ENCODE measurements at places on chromosomes 11 and 22.

GRCh38 chr11:47573321-47573720 lies 5.4 kb downstream of the KBTBD4 start:
- DNase-seq: no peak

DNA sequence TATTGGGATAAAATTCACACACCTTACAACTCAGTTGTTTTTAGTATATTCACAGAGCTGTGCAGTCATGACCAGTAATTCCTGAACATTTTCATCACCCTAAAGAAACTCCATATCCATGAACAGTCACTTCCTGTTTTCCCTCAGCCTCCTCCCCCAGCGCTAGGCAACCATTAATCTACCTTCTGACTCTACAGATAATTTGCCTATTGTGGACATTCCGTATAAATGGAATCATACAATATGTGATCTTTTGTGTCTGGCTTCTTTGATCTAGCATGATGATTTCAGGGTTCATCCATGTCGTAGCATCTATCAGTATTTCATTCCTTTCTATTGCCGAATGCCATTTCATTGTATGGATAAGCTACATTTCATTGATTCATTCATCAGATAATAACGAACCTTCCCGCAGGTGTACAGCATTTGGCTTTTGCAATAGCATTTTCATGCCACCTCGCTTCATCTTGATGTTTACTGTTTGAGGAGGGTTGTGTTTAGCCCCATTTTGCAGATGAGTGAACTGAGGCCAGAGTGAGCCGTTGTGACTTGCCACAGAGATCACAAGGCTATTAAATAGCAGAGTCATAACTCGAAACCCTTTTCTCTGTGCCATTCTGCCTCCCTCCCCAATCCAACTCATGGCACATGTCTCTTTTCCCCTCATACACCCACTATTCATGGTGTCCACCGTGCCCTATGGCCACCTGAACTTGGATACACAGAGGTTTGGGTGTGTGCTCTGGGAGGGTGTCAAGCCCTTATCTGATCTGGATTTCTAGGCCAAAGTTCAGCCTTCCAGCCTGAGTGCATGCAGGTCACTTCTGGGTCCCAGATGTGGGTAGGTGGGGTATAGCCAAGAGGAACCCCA lies 11.1 kb upstream of the MYH9 start:
- no peak for DNase-seq

- DNase-seq: no peak
Measured at GRCh38 chr11:122126024-122126688, 10.1 kb upstream of the BLID start.

DNA sequence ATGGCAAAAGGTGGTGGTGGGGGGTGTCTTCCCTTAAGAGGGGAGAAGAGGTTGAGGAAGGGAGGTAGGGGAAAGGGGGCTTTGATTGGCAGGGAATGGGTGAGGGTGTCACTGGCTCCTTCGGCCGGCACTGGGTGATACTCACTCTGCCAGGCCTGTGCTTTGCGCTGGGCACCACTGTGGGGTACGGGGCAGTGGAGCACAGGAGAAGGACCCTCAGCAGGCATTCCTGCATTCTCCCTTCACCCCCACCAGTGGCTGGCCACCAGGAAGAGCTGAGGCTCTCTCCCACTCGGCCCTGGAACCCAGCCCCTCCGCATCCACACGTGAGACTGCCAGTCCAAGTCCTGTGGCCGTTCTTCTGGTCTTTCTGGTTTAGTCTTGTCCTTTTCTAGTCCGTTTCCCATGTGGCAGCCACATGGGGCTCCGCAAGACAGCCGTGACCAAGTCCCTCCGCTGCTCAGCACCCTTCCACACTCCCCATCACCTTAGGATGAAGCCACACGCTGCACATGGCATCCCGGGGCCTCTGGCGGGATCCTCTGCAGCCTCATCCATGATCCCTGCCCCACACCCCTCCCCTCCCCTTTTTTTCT lies 8.0 kb downstream of the CAPN5 start:
- DNase-seq: no peak

- DNase-seq: no peak
Measured at GRCh38 chr22:42855211-42855610, 1.9 kb downstream of the ARFGAP3 start.

DNA sequence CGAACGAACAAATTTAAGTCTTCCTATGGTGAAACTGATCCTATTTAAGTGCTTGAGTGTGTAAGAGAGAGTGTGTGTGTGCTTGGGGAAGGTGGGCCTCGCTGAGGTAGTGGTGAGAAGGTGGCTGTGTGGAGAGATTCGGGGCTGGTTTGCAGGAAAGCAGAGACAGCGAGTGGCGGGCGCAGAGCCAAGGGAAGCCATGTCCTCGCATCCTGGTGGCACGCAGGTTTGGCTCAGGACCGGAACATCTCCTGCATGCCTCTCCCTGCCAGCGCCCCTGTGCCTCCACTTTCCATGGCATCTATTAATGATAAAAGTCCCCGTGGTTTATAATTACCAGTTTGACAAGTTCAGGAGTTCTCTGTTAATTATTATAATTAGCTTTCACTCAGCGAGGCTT lies 383.1 kb upstream of the CADM1 start:
- no peak for DNase-seq

- no peak for DNase-seq
Measured at GRCh38 chr11:130892861-130893260, 23.4 kb downstream of the SNX19 start.

DNA sequence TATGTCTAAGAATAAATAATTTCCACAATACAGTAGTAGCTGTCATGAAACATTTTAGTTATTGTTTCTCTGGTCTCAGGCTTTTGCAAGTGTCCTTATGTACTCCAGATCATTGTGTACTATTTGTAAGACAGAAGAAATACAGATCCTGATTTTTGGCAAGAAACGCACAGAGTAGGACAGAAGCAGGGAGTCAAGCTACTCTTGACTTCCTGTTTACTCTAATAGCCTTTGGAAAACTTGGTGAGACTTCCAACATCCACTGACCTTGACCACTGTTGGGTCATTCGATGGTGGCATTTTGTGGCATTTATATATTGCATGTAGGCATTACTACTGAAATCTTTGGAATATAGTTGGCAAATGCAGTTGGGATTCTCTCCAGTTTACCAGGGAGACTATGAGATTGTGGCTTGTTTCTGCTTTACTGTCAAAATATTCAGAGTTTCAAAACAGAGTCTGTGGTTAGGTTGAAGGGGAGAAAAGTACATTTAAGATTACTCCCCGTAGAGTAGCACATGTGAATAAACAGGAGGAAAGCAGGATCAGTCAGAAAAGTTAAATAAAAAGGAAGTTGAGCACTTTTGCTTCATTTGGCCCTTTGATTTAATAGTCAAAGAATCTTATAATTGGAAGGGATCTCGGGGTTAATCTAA lies 726.1 kb upstream of the CCDC90B start:
- DNase-seq: no peak

- DNase-seq: peak; percentile 52
Measured at GRCh38 chr22:22422629-22423112, 85.9 kb downstream of the ZNF280B start.

- DNase-seq: no peak
Measured at GRCh38 chr11:130159657-130160497, at the start of gene ST14. Gene ST14, plus strand, starts transcription at chr11:130159782. Its CDS starts 198 bp downstream, at chr11:130159980.

DNA sequence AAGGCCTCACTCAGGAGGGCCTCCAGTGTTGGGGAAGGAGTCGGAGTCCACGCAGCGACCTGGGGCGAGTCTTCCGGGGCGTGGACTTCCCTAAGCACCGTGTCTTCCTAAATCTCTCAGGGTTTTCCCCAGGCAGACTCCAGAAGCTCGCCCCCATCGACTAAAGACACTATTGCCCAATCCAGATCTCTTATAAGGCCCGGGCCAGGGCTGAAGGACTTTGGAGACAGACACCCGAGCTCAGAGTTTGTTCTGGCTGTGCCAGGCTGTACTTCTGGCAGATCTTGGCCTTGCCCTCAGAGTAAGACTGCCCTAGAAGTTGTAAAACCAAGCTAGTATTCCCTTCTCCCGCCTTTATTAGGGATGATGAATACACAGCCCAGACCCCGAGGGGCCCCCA lies 191.4 kb downstream of the BUD13 start:
- DNase-seq: no peak

- DNase-seq: no peak
Measured at GRCh38 chr11:43738600-43739409, 58.3 kb downstream of the HSD17B12 start.

GRCh38 chr11:108726077-108726800 lies 61.4 kb downstream of the DDX10 start:
- no peak for DNase-seq

DNA sequence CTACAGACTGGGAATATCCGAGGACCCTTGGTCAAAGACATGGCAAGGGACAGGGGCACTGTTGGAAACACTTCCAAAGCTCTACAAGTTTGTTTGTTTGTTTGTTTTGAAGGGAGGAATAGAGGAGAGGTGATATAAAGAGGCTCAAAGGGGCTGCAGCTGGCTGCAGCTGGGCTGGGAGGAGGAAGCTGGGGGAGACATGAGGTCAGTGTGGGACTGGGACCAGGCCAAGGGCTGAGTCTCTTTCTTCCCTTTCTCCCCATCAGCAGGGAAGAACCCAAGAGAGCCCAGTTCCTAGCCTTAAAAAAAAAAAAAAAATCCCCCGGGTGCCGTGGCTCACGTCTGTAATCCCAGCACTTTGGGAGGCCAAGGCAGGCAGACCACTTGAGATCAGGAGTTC lies 5.0 kb downstream of the RHOG start:
- DNase-seq: no peak

DNA sequence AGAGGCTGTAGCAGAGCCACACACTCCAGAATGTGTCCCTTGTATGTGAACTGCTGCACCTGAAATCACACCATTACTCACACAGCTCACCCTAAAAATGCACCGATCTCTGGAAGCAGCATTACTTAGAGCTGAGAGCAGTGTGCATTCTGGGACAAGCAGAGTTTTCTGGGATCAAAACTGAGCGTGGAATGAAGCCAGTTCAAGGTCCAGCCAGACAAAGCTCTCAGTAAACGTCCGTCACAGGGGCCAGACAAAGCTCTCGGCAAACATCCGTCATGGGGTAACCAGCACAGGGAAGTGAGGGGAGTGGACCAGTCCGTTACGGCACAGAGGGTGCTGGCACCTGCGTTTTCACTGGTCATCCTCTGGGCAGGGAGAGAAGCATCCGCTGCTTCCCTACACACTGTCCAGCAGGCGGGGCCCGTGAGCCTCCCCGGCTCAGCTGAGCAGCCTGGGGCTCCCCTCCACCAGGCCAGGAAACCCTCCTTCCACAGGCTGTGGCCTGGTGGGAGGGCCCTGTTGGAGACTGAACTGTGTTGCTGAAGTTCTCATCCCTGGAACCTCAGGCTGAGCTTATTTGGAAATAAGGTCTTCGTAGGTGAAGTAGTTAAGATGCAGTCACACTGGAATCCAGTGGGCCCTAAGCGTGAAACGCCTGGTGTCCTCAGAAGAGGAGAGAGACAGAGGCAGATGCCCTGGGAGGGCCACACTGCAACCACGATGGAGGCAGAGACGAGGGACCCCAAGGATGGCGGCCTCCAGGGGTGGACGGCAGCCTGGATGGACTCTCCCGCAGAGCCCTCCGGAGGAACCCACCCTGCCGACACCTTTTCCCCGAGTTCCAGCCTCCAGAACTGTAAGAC lies 883.9 kb downstream of the BRD1 start:
- no peak for DNase-seq

DNA sequence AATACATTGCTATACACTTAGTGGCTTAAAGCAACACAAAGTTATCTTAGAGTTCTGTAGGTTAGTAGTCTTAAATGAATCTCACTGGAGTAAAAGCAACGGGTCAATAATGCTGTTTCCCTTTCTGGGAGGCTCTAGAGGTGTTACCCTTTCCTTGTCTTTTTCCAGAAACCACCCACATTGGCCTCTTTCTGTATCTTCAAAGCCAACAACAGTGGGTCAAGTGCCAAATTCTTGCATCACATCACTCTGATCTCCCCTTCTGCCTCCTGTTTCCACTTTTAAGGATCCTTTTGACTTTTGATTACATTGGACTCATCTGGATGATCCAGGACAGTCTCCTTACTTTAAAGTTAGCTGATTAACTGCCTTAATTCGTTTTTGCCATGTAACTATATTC lies 93.6 kb downstream of the DDX10 start:
- DNase-seq: no peak

- no peak for DNase-seq
Measured at GRCh38 chr11:123484448-123484847, 54.4 kb downstream of the GRAMD1B start.

DNA sequence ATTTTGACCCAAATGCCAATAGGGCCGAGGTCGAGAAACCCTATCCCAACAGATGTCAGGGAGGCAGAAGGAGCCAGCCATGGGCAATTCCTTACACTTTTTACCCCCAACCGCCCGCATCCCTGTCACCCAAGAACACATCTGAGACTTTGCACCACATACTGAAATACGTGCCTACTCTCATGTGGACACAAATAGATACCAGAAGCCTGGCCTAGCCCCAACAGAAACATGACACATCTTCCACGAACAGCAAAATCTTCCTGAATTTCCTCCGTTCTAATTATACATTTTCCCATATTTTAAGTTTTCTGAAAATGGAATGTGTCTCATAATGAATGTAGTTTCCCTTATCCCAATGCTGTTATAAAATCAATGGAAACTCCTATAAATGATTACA lies 64.7 kb downstream of the SLC1A2 start:
- DNase-seq: no peak

DNA sequence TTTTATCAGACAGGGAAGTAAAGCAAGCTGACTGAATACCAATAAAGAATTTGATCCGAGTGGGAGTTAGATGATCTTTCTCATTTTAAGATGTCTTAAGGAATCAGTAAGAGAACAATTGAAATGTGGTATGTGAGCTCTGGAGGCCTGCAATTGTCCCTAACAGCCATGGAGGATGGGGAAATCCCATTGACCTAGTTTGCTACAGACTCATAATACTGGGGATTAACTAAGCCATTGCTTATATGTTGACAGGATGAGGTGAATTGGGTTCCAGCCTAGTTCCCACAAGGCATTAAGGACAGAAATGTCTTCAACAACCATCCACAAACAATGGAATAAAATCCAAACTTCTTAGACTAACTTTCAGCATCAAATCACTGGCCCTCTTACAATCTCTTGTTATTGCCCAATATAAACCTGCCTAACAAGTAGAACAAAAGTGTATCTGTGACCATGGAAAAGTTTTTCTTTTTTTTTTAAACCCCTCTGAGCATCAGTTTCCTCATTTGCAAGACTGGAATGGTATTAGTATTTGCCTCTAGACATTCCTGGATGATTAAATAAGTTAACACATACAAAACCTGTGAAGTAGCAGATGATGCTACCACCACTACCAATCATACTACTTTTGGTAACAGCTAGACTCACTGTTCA lies 773.2 kb downstream of the DLG2 start:
- DNase-seq: no peak

- no peak for DNase-seq
Measured at GRCh38 chr11:20351136-20351535, 12.4 kb upstream of the HTATIP2 start.

GRCh38 chr11:794766-795633 lies 3.1 kb downstream of the SLC25A22 start:
- DNase-seq: no peak

- DNase-seq: no peak
Measured at GRCh38 chr22:38298312-38299005, 18.8 kb downstream of the CSNK1E start.

- DNase-seq: no peak
Measured at GRCh38 chr22:48301908-48302307, 1525.8 kb downstream of the BRD1 start.
